ENCODE measurements at places on chromosomes 13 and 19. TPM values are rescaled to one million over a fixed set of nuclear protein-coding genes. Genes with fewer than 3 reads are reported as not detected.

GRCh38 chr13:40401911-40402776 is 264.3 kb downstream of the FOXO1 start:
- no peaks in the 10 kb centered on the region for H3K27me3 ChIP-seq
- peak overlapping the region; percentile 5 for H3K4me3 ChIP-seq
- peak; percentile 95 for DNase-seq
- no peaks in the 10 kb centered on the region for H3K36me3 ChIP-seq
- peak overlapping the region; percentile 69 for H3K27ac ChIP-seq

DNA sequence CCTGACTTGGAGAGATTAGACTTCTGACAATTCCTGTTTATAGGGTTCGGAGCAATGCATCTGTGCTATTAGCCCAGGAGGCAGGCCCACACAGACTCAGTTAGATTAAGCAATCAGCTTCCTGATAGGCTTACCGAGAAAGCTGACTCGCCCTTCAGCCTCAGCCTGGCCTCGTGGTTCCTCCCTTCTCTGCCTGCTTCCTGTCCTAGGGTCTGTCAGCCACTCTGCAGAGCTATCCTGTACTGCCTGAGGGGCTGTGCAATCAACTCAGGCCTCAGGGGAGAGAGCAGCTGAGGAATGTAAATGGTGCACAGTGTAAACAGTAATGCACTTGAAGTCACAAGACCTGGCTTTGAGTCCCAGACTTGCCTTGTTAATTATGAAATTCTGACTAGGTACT is 30.7 kb downstream of the HTR2A start:
- H3K4me3 ChIP-seq = no peak overlapping the region
- H3K27me3 ChIP-seq = peaks cover 16% of the 10 kb centered on the region
- H3K36me3 ChIP-seq = no peaks in the 10 kb centered on the region
- DNase-seq = no peak
- no peak overlapping the region for H3K27ac ChIP-seq
- no peaks in the 10 kb centered on the region for H3K4me1 ChIP-seq

- peaks cover 68% of the 10 kb centered on the region for H3K4me1 ChIP-seq
- no peaks in the 10 kb centered on the region for H3K27me3 ChIP-seq
- H3K4me3 ChIP-seq = peak overlapping the region; percentile 95
- H3K27ac ChIP-seq = peak overlapping the region; percentile 95
- H3K36me3 ChIP-seq = no peaks in the 10 kb centered on the region
Measured at GRCh38 chr13:75480671-75481175, 1.2 kb downstream of the TBC1D4 start.

DNA sequence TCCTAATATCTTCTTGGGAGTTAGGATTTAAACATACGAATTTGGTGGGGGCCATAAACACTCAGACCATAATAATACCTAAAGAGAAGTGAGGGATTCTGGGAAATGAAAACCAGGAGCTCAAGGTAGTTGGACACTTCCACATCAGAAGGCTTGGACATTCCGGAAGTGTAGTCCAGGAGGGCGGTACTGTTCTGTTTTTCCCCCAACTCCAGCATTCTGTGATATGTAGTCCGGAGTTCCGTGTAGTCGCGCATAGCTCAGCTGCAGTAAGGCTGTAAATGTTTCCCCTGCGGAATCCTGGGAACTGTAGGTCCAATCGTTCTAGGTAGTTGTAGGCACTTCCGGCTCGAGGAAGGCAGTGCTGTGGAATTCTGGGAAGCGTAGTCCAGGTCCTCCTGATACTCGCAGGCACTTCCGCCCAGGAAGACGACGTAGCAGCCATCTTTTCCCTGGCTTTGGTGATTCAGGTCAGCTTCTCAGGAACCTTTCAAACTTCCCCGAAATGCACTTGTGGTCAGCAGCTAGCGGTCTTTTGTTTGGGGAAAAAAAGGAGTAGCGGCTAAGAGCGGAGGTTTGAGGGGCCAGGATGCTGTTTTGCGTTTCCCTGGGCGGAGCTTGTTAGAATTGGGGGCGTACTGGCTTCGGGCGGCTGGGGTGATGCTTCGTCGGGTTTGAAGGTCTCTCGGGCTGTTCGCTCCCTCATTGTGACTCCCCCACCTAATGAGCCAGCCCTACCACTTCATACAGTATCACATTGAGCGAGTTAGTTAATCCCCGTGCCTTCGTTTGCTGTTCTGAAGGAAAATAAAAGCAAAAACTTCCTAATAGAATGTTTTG is at the start of gene ZNF226:
Gene ZNF226 (plus strand): TSS at position 428 of the 840 bp plus-strand sequence. CDS start 4,981 bp downstream, outside the sequence.
- H3K27ac ChIP-seq = peak within 1 kb of the TSS; percentile 90
- peak; percentile 84 for DNase-seq
- no peaks in the 10 kb centered on the region for H3K27me3 ChIP-seq
- H3K4me3 ChIP-seq = peak within 1 kb of the TSS; percentile 85
- H3K4me1 ChIP-seq = peaks cover 34% of the 10 kb centered on the region
- peaks cover 39% of the 10 kb centered on the region for H3K36me3 ChIP-seq

GRCh38 chr19:23698711-23699520 is 11.9 kb upstream of the ZNF675 start:
- H3K4me1 ChIP-seq = no peaks in the 10 kb centered on the region
- no peaks in the 10 kb centered on the region for H3K36me3 ChIP-seq
- H3K27ac ChIP-seq = no peak overlapping the region
- H3K27me3 ChIP-seq = no peaks in the 10 kb centered on the region
- no peak overlapping the region for H3K4me3 ChIP-seq

DNA sequence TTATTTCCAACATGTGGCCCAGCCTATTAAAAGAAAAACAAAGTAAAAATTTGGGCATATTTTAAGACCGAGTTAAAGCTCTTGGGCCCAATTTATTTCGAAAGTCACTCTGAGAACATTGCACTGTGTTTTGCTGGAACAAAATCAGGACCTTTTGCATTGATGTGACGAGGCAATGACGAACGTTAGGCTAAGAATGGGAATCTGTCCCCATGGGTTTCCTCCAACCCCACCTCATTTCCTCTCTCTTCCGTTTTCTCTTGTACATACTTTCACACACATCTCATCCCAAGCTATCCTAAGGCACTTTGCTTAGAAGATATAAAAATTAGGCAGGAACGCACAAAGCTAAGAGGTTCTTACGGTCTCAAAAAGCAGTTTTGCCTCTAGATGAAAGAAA is 22.1 kb downstream of the EDNRB start:
- H3K27me3 ChIP-seq = no peaks in the 10 kb centered on the region
- H3K36me3 ChIP-seq = peaks cover 13% of the 10 kb centered on the region
- peak overlapping the region; percentile 87 for H3K27ac ChIP-seq

GRCh38 chr19:28213470-28214082 is 999.4 kb downstream of the UQCRFS1 start:
- no peak overlapping the region for H3K27ac ChIP-seq
- H3K4me1 ChIP-seq = no peaks in the 10 kb centered on the region
- H3K27me3 ChIP-seq = peaks cover 20% of the 10 kb centered on the region
- no peak overlapping the region for H3K4me3 ChIP-seq
- no peak for DNase-seq
- H3K36me3 ChIP-seq = no peaks in the 10 kb centered on the region

GRCh38 chr19:11659612-11660011 is 62.3 kb downstream of the ZNF627 start:
- no peak for DNase-seq
- H3K36me3 ChIP-seq = no peaks in the 10 kb centered on the region
- no peak overlapping the region for H3K4me3 ChIP-seq
- no peaks in the 10 kb centered on the region for H3K4me1 ChIP-seq
- no peaks in the 10 kb centered on the region for H3K27me3 ChIP-seq

DNA sequence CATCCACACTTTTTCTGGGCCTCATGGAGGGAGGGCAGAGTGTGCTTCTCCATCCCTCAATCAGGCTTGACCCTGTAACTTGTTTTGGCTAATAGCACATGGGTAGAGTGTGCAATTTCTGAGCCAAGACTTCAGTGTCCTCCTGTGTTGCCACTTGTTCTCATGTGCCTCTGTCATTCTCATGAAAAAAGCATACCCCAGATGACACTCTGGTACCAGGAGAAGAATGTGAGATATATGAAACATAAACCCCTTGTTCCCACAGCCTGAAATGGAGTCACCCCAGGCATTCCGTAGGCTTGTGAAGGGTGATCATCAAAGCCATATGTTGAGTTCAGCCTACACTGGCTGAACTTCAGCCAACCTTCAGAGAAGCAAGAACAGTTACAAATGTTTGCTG is 239.2 kb upstream of the MIR17HG start:
- H3K36me3 ChIP-seq = no peaks in the 10 kb centered on the region
- no peak for DNase-seq
- no peak overlapping the region for H3K4me3 ChIP-seq
- H3K27me3 ChIP-seq = no peaks in the 10 kb centered on the region
- H3K4me1 ChIP-seq = no peaks in the 10 kb centered on the region
- H3K27ac ChIP-seq = no peak overlapping the region

DNA sequence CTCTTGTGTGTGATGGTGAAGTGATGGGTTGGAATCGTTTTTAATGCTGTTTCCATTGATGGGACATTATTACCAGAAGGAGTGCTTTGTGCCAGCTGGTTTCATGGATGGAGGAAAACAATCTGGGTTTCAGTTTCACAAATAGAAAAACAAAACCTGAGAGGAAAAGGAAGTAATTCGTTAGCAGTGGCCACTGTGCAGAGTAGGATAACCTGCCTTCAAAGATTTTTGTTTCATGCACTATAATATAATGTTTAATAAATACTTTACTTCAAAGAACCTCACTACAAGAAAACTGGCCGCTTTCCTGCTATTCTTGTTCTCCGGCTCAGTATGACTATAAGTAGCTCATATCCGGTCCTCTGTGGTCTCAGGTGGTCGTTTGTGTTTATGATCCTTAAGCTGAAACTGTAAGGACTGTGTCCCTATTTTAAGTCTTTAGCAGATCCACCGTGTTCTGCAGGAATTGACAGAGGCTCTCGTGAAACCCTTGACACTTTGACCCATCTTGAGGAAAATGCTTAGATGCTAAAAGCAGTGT is 104.7 kb downstream of the GGACT start:
- peaks cover 18% of the 10 kb centered on the region for H3K4me1 ChIP-seq
- H3K27ac ChIP-seq = no peak overlapping the region
- no peaks in the 10 kb centered on the region for H3K36me3 ChIP-seq
- no peaks in the 10 kb centered on the region for H3K27me3 ChIP-seq
- DNase-seq = no peak

DNA sequence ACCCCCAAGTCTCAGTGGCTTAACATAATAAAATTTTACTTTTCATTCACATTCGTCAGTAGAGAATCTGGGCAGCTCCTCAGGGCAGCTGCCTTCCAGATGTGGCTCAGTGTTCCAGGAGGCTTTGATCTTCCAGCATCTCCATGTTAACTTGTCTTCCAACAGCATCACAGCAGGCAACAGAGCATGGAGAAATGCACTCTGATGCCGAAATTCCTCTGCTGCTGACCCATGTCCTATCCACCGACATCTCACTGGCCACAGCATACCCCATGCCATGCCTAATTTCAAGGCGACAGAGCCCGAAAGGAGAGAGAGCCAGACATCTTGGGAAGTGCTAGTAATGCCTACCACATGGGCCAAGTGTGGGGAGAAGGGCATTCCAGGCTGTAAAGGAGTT is 64.9 kb upstream of the MEDAG start:
- H3K36me3 ChIP-seq = no peaks in the 10 kb centered on the region
- H3K27me3 ChIP-seq = peaks cover 21% of the 10 kb centered on the region
- no peak overlapping the region for H3K4me3 ChIP-seq
- no peaks in the 10 kb centered on the region for H3K4me1 ChIP-seq

DNA sequence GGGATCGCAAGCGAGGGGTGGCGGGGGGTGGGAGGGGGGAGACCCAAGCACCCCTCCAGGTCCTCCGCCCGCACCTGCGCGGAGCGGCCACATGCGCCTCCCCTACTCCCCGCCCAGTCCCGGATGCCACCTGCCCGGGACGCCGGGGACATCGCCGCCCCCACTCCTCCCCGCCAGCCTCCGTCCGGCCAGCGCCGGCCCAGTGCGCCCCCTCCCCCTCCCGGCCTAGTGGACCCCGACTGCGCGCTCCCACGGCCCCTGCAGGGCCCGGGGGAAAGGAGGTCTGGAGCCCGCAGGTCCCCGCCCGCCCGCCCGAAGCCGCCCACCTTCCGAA is 263 bp downstream of the RHPN2 start:
- H3K4me1 ChIP-seq = peaks cover 25% of the 10 kb centered on the region
- DNase-seq = no peak
- peaks cover 45% of the 10 kb centered on the region for H3K27me3 ChIP-seq
- peak overlapping the region; percentile 33 for H3K27ac ChIP-seq

DNA sequence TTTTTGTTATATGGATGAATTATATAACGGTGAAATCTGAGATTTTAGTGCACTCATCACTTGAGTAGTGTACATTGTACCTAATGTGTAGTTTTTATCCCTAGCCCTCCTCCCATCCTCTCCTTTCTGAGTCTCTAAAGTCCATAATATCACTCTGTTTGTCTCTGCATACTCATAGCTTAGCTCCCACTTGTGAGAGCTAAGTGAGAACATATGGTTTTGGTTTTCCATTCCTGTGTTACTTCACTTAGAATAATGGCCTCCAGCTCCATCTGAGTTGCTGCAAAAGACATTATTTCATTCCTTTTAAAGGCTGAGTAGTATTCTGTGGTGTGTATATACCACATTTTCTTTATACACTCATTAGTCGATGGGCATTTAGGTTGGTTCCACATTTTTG is 94.0 kb downstream of the SLC10A2 start:
- no peaks in the 10 kb centered on the region for H3K36me3 ChIP-seq
- H3K27me3 ChIP-seq = peaks cover 5% of the 10 kb centered on the region
- no peak overlapping the region for H3K27ac ChIP-seq
- H3K4me3 ChIP-seq = no peak overlapping the region
- H3K4me1 ChIP-seq = no peaks in the 10 kb centered on the region

GRCh38 chr19:5334366-5334739 is 6.3 kb downstream of the PTPRS start:
- H3K27me3 ChIP-seq = peaks cover 72% of the 10 kb centered on the region
- DNase-seq = no peak
- no peak overlapping the region for H3K4me3 ChIP-seq
- H3K36me3 ChIP-seq = no peaks in the 10 kb centered on the region
- no peak overlapping the region for H3K27ac ChIP-seq
- peaks cover 8% of the 10 kb centered on the region for H3K4me1 ChIP-seq

DNA sequence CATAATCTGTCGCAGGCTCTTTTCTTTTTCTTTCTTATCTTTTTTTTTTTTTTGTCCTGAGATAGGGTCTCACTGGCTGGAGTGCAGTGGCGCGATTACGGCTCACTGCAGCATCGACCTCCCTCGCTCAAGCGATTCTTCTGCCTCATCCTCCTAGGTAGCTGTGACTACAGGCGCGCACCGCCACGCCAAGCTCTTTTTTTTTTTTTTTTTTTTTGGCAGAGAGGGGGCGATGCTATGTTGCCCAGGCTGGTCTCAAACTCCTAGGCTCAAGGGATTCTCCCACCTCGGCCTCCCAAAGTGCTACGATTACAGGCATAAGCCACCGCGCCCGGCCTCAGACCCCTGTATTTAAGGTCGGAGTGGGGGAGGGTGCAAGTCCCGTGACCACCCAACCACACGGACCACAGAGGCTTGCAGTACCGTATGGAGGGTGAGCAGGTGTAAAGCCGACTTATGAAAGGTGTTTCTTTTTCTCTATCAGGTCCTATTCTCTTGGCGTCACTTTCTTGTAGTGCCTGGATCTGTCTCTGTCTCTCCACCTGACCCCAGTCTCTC is 2.0 kb downstream of the PHLDB3 start:
- no peaks in the 10 kb centered on the region for H3K27me3 ChIP-seq
- DNase-seq = no peak
- H3K27ac ChIP-seq = no peak overlapping the region
- H3K4me1 ChIP-seq = peaks cover 38% of the 10 kb centered on the region

GRCh38 chr13:79398915-79399314 is 7.1 kb downstream of the RBM26 start:
- peaks cover 32% of the 10 kb centered on the region for H3K36me3 ChIP-seq
- H3K27ac ChIP-seq = no peak overlapping the region
- H3K27me3 ChIP-seq = no peaks in the 10 kb centered on the region
- H3K4me3 ChIP-seq = no peak overlapping the region
- peaks cover 72% of the 10 kb centered on the region for H3K4me1 ChIP-seq

The ERICH6B gene
- total RNA-seq = not detected

The FGF22 gene
- not detected for total RNA-seq

The ATP4A gene
- not detected for total RNA-seq

The TINCR gene
- not detected for total RNA-seq

The UNC13A gene
- 0.05 TPM for total RNA-seq

The C19orf73 gene
- total RNA-seq = 1.6 TPM

The COMP gene
- total RNA-seq = 1.2 TPM

The KLK11 gene
- not detected for total RNA-seq
